Stimulated activated CD8-positive, alpha-beta memory T cell treated with anti-CD3 and anti-CD28 coated beads, Interleukin-4, amount 100 ng/mL, for 24 hours (primary cell): ENCODE measurements at places on chromosomes 2 and 18.

DNA sequence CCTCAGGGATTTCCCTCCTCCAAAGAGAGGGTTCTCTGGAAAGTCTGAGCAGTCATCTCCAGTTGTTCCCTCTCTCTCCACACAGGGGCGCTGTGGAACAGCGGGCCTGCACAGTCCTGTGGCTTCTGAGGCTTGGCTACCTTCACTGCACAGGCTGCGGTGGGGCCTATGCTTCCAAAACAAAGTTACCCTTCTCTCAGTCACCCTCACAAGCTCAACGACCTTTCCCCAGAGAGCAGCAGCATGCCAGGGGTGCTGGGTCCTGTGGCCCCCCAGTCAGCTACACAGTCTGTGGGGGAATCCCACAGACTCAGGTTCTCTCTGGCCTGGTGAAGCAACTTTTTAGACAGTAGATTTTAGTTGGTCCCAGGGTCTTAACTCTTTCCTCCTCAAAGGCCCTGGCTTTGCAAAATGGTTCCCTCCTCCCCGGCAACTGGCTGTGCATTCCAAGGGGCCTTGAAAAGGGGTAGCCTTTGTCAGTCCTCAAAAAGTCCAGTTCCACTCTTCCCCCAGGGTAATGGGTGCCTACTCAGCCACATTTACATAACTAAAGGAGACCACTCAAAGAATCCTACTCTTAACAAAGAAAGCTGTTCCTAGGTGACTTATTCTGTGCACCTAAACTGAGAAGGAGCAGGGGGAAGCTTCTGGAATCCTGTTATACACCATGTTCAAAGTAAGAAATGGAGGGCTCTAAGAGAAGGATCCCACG is 14.9 kb downstream of the B3GNT7 start:
- DNase-seq: no peak

GRCh38 chr2:44939106-44940048 is 2.1 kb upstream of the SIX3 start:
- DNase-seq: no peak

GRCh38 chr2:78780864-78781583 is 244.5 kb upstream of the REG3G start:
- DNase-seq: no peak

DNA sequence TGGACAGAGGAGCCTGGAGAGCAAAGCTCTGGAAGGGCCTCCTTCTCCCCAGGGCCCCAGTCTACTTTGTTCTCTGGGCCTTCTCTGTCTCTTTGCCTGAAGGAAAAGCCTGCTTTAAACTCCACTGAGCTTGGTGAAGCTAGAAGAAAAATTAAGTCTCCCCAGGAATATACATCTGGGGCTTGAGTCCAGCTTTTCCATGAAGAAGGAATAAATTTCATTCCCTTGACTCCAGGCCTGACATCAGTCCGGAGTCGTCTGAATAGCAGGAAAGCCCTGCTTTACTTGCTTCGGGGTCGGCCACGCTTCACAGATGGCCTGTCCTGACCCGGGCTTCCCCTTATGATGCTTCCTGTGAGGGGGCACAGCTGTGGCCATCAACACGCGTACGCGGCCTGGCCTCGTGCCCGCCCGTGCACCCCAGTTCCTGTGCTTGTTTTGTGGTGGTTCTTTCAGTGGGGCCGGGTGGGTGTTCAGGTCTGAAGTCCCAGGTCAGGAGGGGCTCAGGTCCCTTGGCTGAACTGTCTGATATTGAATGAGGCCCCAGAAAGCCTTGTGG is 73.6 kb downstream of the ACOXL start:
- no peak for DNase-seq

GRCh38 chr2:141560723-141561122 is 570.1 kb downstream of the LRP1B start:
- no peak for DNase-seq

- no peak for DNase-seq
These were observed 62.4 kb upstream of the TNP1 start for GRCh38 chr2:216922175-216922780.

- no peak for DNase-seq
These were observed 37.2 kb downstream of the CREG2 start for GRCh38 chr2:101349893-101350662.
